ENCODE measurements at places on chromosomes 6 and 20.

DNA sequence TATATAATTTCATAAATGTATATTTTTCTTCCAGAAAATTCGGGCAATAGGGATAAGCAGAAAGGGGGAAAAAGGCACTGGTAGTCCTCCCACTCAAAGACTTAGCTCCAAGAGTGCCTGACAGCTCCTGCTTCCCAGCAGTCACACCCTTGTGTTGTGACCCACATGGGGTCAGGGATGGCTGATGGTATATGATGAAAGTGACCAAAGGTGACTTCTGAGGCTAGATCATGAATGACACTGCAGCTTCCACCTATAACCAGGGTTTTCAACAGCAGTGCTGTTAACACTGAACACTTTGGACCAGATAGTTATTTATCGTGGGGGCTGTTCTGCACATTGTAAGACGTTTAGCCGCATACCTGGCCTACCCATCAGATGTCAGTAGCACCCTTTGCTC, 22.3 kb downstream of the FAM50B start:
- DNase-seq = no peak

DNA sequence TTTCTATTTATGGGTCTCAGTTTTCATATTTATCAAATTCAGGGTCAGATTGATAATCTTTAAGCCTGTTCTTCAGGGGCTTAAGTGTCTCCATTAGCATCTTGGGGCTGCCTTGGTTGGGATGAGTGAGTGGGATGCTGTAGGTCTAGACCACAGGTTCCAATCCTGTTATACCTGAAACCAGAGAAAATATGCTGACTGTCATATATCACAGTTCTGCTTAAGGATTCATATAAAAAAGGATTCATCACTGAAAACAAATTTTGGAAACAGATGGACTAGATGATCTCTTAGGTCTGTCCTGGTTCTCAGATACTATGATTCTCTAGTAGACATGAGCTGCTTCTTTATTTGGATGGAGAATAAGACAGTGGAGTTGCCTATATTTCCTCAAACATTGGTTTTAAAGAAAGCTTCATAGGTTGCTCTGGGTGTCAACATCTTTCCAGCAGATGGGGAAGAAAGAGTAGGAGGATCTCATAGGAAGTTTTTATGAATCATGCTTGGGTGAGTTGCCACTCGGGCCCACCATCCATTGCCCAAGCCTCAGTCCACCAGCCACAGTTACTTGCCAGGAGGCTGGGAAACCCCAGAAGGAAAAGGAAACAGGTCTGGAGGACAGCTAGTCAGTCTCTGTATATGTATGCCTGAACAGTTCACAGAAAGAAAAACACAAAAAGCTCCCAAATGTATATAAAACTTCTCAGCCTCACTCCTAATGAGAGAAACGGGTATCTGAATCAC, 42.9 kb upstream of the MAP7 start:
- DNase-seq = no peak

DNA sequence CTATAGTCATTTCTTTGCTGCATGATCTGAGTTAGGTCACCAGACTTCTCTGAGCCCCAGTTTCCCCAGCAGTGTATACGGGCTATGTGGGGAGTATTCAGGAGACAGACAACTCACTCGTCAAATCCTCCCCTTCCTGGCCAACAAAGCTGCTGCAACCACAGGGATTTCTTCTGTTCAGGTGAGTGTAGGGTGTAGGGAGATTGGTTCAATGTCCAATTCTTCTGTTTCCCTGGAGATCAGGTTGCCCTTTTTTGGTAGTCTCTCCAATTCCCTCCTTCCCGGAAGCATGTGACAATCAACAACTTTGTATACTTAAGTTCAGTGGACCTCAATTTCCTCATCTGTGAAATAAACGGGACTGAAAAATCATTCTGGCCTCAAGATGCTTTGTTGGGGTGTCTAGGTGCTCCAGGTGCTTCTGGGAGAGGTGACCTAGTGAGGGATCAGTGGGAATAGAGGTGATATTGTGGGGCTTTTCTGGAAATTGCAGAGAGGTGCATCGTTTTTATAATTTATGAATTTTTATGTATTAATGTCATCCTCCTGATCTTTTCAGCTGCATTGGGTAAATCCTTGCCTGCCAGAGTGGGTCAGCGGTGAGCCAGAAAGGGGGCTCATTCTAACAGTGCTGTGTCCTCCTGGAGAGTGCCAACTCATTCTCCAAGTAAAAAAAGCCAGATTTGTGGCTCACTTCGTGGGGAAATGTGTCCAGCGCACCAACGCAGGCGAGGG, 594 bp upstream of the CDKN1A start:
- no peak for DNase-seq

- DNase-seq = no peak
These were observed 50.0 kb downstream of the SCAF8 start for GRCh38 chr6:154783229-154783628.

DNA sequence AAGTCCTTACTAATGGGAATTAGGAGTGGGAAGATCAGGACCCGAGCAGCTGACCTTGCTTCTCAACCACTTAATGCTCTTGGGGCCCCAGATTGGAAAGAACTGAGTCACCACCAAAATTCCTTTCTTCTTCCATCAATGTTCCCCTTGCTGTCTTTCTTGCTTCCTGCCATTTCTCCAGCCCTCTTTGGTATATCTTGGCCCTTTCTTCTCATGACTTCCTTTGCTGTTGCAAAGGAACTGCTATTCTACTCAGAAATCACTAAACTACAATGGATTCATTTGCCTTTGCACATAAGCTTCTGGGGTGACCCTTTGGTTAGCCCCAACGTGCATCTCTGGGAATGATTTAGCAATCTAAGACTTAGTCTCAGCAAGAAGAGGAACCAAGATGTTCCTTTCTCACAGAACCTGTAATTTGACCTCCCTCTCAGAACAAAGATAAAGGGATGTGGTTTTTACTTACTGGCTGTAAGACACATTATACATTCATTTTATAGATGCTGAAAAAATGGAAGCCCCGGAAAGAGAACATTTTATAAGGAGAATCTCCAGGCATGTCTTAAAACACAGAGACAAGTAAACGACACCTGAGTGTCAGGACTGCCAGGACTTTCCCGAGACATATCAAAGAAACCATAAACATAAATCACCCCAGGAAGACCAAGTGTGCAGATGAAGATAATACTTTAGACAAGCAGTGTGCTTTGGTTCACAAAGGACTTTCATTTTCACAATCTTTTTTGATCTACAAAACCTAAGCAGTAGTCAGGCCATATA, 99.0 kb upstream of the TNFAIP3 start:
- peak; percentile 7 for DNase-seq

DNA sequence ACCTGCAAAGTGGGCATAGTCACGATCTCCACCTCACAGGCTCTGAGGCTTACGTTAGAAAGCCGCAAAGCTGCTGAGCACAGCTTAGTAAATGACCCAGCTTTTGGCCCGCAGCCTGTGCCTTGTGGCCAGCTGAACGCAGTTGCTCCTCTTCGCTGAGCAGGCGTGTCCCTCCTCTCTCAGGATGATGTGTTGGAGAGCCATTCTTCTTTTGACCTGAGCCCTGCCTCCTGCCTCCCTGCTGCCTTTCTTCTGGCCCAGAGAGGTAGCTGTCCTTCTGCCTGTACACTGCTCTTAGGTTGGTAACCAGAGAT, 47.6 kb upstream of the MYL9 start:
- peak; percentile 85 for DNase-seq

DNA sequence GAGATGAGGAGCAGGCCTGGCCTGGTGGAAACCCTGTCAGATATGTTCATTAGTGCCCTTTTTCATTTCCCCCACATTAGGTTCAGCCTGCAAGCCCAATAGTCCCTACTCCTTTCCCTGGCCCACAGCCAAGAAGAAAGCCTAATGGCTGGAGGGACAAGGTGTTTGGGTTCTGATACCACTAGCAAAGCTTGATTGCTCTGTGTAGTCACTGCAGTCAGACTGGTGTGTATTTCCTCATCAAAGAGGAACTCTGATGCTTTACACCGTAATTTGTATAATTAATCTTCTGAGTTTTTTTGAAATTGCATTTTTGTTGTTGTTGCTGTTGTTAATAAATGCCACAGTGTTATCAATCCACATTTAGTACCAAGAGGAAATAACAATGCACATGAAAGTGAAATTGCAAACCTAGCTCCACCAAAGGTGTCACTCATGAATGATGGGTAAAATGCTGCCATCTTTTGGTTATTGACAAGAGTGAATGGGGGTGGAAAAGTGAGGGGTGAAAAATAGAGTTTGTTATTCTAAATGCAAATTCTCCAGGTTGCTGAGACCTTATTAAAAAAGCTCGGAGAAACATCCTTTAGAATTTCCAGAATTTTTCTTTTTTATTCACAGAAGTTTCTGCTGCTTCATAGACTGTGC, 320.2 kb upstream of the POU3F2 start:
- no peak for DNase-seq

DNA sequence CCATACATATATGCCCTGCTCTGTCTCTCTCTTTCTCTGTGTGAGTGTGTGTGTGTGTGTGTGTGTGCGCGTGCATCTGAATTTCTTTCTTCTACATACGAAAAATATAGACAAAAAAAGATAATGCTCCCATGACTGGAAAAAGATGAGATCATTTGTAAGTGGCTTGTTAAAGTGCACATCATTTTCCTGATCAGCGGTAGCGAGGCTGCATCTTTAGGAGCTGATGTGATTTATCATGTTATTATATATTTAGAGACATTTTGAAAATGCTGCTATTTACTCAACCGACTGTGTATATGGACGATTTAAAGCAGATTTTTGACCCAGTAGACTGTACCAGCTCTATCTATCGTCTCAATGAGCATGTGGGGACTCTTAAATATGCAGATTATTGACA, 265.3 kb downstream of the TSHZ2 start:
- no peak for DNase-seq

DNA sequence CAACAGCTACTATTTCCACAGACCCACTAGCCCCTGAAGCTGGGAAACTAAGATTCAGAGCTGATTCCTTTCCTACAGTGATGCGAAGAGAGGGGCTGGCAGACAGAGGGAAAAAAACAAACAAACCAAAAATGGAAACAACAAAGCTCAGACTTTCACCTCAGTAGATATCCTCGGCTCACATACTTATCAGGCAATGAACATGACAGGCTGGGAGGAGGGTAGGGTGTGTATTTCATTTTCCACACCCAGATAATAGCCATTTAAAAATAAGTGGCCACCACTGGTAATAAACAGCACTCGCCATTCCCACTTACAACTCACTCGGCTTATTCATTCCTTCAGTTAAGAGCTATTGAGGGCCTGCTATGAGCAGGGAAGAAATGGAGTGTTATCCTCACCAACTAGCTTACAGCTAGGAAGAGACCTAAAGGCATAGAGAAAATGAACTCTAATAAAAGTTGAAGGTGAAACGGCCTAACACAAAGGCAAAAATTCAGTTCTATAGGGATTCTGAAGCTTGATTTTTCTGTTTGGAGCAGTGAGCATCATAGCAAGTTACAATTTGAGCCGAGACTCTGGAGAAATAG, 32.0 kb upstream of the SPTLC3 start:
- DNase-seq = no peak

DNA sequence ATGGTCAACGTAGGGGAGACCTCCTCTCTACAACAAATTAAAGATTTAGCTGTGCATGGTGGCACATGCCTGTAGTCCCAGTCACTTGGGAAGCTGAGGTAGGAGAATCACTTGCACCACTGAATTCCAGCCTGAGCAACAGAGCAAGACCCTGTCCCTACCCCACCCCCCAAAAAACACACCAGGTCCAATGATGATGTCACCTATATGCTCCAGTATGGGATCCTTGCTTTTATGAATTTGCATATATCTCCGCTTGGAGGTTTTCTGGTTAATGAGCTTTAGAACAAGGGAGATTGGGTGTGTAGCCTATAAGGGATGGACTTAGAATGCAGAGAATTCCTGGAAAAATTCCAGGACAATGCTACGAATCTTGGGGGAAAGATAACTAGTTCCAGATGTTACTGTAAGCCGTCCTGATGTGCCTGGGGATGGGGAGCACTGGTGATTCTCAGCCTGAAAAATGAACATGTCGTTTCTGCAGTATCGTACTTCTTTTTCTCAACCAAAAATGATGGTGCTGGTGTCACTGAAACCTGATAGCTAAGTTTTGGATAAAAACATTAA, 61.1 kb downstream of the ZBTB2 start:
- DNase-seq = peak; percentile 67

DNA sequence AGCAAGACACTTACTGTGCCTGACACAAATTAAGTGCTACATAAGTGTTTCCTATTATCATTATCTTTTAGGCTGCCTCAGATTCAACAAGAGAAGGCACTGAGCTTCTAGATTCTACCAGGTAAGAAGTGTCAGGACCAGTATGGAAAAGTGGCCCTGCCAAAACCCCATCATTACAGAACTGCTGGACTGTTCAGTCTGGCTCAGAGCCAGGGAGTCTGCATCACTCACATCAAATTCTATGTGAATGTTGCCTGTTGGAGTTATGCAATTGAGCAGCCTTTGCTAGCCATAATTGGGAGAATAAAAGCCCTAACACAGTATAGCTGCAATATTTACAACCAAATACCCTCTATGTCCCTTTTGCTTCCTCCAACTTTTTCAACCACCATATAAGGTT, 70.9 kb downstream of the ATG5 start:
- peak; percentile 20 for DNase-seq
